ENCODE measurements at places on chromosomes 11 and 22.

DNA sequence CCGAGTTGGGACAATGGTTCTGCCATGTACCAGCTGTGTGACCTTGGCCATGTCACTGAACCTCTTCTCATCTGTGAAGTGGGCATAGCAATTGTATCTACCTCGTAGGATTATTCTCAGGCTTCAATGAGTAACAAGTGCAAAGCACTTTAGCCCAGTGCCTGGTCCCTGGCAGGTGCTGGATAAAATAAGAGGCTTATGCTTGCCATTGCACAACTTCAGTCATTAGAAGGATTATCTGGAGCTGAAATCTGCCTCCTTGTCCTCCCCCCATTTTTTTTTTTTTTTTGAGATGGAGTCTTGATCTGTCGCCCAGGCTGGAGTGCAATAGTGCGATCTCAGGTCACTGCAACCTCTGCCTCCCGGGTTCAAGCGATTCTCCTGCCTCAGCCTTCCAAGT lies 7.2 kb downstream of the SMTNL1 start:
- DNase-seq = no peak

DNA sequence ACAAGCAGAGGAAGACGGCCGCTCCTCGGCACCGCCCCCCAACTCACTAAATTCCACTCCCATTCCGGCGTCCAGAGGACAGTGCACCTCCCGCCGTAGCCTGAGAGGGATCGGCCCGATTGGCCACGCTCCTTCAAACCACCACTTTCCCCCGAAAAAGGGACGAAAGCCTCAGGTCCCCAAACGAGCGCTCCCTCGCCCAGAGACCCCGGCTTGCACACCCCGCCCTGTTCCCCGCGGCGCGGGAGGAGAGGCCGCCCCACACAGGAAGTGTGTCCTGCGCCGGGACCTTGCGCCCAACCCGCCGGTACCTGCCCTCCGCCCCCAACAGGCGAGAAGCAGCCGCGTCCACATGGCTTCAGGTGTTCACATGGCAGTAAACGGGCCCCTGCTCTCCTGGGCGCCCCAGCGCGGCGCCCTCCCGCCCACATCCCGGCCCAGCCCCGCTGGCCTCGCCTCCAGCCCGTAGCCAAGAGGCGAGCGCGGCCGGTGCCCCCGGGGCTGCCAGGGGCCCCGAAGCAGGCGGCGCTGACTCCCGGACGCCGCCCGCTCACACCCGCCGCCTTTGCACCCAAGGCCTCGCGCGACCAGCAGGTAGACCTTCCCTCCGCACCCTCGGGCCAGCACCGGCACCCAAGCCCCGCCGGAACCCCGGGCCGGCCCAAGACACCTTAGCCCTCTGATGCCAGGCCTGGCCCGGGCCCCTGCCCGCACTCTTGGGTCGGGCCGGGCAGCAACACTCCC lies 849 bp downstream of the TCF20 start:
- DNase-seq = peak; percentile 35

GRCh38 chr11:63813035-63813562 lies at the start of gene SPINDOC:
TSS of gene SPINDOC (plus strand) at chr11:63813456. CDS start at chr11:63813687, 231 bp downstream.
- peak; percentile 37 for DNase-seq

DNA sequence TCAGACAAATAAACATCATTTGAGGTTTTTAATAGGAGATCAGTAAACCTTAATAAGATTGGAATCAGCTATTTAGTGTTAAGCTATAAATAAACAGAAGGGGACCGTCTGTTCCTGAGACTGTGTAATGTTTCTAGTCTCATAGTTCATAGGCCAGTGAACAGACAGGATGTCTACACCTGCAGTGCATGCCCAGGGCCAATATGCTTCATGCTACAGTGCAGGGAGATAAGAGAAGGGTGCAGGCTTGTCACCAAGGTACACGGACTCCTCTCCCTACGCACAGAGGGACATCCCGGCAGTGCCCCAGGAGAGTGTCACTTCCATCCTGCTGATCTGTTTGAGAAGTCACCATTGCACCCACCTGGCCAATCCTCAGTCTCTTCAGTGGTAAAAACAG lies 148.6 kb downstream of the OPCML start:
- no peak for DNase-seq

DNA sequence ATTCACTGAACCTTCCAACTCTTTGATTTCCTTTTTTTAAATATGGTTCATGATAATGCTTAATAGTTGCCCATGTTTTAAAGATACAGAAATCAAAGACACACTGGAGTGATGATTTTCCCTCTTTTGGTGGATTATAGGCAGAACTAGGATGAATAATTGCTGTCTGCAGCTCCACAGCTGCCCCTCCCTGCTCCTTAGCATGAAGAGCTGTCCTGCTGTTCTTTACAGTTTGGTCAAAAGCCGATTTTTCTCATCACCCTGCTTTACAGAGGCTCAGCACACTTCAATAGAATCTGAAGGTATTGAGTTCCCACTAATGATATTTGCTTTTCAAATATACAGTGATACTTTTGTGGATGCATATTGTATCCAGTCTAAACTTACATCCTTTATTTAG lies 202.6 kb downstream of the AASDHPPT start:
- no peak for DNase-seq

DNA sequence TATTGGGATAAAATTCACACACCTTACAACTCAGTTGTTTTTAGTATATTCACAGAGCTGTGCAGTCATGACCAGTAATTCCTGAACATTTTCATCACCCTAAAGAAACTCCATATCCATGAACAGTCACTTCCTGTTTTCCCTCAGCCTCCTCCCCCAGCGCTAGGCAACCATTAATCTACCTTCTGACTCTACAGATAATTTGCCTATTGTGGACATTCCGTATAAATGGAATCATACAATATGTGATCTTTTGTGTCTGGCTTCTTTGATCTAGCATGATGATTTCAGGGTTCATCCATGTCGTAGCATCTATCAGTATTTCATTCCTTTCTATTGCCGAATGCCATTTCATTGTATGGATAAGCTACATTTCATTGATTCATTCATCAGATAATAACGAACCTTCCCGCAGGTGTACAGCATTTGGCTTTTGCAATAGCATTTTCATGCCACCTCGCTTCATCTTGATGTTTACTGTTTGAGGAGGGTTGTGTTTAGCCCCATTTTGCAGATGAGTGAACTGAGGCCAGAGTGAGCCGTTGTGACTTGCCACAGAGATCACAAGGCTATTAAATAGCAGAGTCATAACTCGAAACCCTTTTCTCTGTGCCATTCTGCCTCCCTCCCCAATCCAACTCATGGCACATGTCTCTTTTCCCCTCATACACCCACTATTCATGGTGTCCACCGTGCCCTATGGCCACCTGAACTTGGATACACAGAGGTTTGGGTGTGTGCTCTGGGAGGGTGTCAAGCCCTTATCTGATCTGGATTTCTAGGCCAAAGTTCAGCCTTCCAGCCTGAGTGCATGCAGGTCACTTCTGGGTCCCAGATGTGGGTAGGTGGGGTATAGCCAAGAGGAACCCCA lies 11.1 kb upstream of the MYH9 start:
- DNase-seq = no peak

- DNase-seq = peak; percentile 83
Observed at GRCh38 chr22:46674367-46674781, 54.2 kb downstream of the GRAMD4 start.

- no peak for DNase-seq
Observed at GRCh38 chr22:29994943-29995342, 85.3 kb upstream of the HORMAD2 start.

DNA sequence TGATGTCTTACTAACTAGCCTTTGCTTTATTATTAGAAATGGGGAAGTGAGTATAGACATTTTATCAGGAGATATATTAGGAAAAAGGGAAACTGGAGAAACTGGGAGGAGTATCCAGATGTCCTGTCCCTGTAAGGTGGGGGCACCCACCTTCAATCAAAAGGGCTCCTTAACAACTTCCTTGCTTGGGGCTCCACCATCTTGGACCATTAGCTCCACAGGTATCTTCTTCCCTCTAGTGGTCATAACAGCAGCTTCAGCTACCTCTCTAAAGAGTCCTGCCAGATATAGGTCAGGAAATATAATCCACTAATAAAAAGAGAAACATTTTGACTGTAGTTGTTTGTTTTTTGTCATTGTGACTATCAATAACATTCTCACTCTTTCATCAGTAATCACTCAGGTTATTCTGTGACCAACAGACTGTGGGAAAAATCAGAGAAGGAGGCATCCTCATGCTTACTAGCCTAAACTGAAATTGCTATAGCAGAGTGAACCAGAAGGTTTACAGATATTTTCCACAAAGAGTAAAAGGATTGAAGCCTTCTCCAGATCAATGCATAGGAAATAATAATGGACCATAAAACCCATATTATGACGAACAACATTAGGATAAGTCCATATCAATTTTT lies 10.4 kb downstream of the OR51B4 start:
- DNase-seq = no peak

DNA sequence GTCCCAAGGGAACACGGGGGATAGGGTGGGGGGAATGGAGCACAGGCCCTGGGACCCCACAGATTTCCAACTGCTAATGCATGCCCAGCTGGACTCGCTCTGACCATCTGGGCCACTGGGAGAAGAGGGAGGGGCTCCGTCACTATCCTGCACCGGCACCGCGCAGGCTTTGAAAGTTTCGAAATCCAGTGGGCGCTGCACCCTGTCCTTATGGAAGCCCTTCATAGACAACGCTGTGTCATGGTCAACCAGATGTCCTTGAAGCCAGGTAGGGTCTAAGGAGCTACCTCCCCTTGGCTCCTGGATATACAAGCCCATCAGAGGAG lies 30.1 kb downstream of the LRRC10B start:
- DNase-seq = no peak

- DNase-seq = no peak
Observed at GRCh38 chr22:19971276-19972124, 29.9 kb upstream of the TXNRD2 start.

GRCh38 chr22:27154717-27155116 lies 497.3 kb downstream of the MIAT start:
- DNase-seq = no peak

GRCh38 chr22:29479417-29480261 lies at the start of gene NEFH:
TSS of gene NEFH (plus strand) at chr22:29480218. CDS start at chr22:29480263, 45 bp downstream.
- no peak for DNase-seq

DNA sequence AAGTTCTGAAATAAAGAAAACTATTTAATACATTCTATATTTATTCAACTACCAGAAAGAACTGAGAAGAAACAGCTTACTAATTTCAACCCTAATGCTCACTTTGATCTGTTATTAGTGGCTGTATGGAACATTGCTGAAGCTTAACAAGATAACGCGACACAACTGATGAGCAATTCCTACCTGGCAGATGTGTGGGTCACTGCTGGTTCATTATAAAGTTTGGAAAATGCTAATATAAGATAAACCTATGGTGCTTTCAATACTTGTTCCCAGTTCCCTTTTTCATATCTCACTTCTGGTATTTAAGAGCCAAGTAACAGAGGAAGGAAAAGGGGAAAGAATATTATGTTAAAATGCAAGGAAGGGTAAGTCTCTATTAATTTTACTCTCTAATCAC lies 10.5 kb downstream of the CTSC start:
- no peak for DNase-seq

GRCh38 chr22:16967453-16968217 lies 40.4 kb downstream of the GAB4 start:
- no peak for DNase-seq

GRCh38 chr11:76661306-76661751 lies 9.2 kb downstream of the LRRC32 start:
- no peak for DNase-seq

GRCh38 chr22:37406441-37407235 lies 20.6 kb downstream of the ELFN2 start:
- no peak for DNase-seq

- DNase-seq = no peak
Observed at GRCh38 chr11:128827191-128827893, 39.8 kb downstream of the KCNJ1 start.

GRCh38 chr11:116427903-116428637 lies 344.7 kb downstream of the BUD13 start:
- DNase-seq = no peak

DNA sequence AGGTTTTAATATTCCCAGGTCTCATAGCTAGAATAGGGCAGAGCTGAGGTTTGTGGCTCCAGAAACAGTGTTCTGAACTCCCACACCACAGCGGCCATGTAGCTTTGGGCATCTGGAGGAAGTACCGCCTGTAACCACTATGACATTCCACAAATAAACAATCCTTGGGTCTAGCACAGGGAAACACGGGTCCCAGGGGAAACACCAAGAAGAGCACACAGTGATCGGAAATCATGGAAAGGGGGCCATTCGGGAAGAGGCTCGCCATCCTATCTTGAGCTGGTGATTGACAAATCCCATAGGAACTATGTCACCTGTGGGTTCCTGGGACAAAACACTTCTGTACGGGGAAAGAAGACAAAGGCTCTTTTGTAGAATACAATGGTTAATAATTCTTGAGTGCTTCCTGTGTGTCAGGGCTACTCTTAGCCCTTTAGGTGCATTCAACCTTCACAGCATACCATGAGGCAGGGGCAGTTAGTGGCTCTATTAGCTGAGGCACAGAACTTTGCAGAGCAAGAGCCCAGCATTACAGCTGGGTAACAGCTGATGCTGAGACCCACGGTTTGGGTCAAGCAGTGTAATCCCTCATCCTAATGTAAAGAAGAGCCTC lies 514.2 kb downstream of the NTM start:
- DNase-seq = no peak

GRCh38 chr22:38465673-38466490 lies 2.0 kb upstream of the KDELR3 start:
- no peak for DNase-seq

GRCh38 chr11:921921-922678 lies 3.6 kb upstream of the AP2A2 start:
- DNase-seq = no peak

DNA sequence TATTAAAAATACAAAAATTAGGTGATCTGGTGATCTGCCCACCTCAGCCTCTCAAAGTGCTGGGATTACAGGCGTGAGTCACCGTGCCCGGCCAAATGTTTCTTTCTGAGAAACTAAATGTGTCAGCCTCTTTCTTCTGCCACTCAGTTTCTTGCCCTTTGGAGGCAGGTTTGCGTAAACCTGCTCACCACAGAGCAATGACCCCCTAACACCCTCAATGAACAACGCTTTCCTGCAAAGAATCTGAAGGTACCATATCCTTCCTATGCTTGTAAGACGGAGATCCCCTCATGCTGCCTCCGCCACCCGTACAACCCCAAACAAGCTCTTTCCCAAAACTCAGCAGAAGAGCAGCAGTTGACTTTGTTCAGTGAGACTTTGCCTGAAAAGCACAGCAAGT lies 38.7 kb upstream of the TTLL12 start:
- no peak for DNase-seq

DNA sequence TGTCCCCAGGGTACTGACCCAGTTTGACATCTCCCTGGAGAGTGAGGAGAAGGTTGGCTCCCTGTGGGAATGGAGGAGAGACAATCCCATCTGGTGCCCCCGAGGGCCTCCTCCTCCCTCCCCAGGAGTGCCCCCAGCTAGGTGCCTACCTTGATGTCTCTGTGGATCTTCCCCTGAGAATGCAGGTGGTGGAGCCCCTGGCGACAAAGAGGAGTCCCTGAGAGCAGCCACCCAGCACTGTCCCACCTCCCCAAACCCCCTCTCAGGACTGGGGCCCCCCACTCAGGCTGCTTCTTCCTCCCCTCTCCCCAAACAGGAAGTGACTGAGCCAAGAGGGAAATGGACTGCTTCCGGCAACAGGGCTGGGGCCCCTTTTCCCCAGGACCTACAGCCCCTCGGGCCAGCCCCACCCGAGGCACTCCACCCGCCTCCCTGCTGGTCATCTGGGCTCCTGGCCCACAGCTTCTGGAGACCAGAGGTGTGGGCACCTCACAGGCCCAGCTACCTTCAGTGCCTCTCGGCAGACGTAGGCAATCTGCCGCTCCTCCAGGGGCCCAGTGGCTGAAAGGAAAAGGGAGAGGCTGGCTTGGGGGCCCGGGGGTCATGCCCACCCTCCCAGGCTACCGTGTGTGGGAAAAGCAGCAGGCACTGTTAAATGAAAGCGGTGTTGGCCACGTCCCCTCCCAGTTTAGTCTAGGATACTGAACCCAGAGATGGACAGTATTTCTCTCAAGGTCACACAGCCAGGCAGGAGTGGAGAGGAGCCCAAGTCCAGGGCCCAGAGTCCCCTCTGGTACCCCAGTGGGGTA lies 1.2 kb downstream of the MAP4K2 start:
- no peak for DNase-seq
